Activated CD8-positive, alpha-beta T cell treated with anti-CD3 and anti-CD28 coated beads, Interleukin-2, amount 10 ng/mL, durations not matched to agents 7 days and 5 days (primary cell): ENCODE measurements at places on chromosomes 7 and 10.

- no peak for DNase-seq
- H3K27ac ChIP-seq: no peak overlapping the region
- peaks cover 3% of the 10 kb centered on the region for H3K27me3 ChIP-seq
- no peaks in the 10 kb centered on the region for H3K4me1 ChIP-seq
- H3K4me3 ChIP-seq: no peak overlapping the region
These were observed 31.1 kb upstream of the SNX13 start for GRCh38 chr7:17971411-17971810.

GRCh38 chr10:3834947-3835346 is 49.9 kb upstream of the KLF6 start:
- no peak overlapping the region for H3K27ac ChIP-seq
- no peak for DNase-seq
- H3K4me3 ChIP-seq: no peak overlapping the region
- no peaks in the 10 kb centered on the region for H3K27me3 ChIP-seq
- H3K4me1 ChIP-seq: peaks cover 50% of the 10 kb centered on the region

DNA sequence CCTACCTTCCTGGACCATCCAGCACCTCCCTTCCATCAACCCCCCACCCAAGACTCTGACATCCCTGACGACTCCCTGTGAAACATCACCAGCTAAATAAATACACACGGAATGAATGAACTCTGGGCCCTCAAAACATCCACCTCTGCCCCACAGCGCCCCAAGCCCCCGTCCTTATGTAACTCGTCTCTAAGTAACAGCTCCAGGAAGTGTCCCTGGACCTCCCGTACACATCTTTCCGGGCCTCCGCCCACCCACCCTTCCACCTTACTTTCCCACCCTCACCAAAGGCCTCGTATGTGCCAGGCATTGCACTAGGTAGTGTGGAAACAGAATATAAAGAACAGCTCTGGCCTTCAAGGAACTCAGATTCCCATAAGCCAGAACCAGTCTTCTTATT is 27.7 kb upstream of the SLIT1 start:
- peaks cover 5% of the 10 kb centered on the region for H3K36me3 ChIP-seq
- no peak overlapping the region for H3K4me3 ChIP-seq
- H3K27me3 ChIP-seq: no peaks in the 10 kb centered on the region
- DNase-seq: no peak
- peaks cover 15% of the 10 kb centered on the region for H3K4me1 ChIP-seq
- no peak overlapping the region for H3K27ac ChIP-seq

GRCh38 chr10:112988839-112989406 is 38.9 kb downstream of the TCF7L2 start:
- H3K36me3 ChIP-seq: no peaks in the 10 kb centered on the region
- H3K27me3 ChIP-seq: peaks cover 58% of the 10 kb centered on the region
- no peak overlapping the region for H3K27ac ChIP-seq
- peaks cover 11% of the 10 kb centered on the region for H3K4me1 ChIP-seq
- no peak for DNase-seq

DNA sequence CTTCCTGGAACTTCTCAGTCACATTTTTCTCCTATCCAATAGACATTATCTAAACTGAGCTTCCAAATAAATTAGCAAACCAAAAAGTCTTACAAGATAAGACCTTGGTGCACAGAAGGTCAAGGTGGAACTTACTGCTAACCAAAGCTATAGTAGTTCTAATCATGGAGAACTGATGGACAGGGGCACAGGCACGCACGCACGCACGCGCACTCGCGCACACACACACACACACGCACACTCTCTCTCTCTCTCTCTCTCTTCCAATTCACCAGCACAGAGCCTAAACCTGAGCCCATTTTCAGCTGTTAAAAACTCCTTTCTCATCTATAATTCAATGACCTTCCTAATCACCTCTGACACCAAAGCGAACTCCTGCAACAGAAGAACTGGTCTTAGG is 7.5 kb downstream of the FGFR2 start:
- H3K36me3 ChIP-seq: no peaks in the 10 kb centered on the region
- no peak for DNase-seq
- H3K27me3 ChIP-seq: peaks cover 12% of the 10 kb centered on the region
- no peak overlapping the region for H3K27ac ChIP-seq

DNA sequence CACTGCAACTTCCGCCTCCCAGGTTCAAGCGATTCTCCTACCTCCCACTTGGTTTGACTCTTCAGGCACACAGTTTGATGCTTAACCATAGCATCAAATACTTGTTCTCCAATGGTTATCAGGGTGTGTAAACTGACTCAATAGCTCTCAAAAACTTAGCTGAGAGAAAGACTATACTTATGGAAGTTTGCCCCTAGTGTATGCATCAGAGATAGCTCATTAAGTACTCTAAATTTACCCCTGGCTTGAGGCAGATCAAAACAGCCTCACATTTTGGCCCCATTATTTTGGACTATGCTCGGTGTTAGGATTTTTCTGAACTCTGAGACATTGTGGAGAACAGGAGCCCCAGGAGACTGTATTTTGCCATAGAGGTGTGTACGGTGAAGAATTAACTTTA is 40.8 kb upstream of the SLC35B4 start:
- H3K36me3 ChIP-seq: no peaks in the 10 kb centered on the region
- no peaks in the 10 kb centered on the region for H3K27me3 ChIP-seq
- H3K4me1 ChIP-seq: no peaks in the 10 kb centered on the region
- no peak overlapping the region for H3K27ac ChIP-seq

DNA sequence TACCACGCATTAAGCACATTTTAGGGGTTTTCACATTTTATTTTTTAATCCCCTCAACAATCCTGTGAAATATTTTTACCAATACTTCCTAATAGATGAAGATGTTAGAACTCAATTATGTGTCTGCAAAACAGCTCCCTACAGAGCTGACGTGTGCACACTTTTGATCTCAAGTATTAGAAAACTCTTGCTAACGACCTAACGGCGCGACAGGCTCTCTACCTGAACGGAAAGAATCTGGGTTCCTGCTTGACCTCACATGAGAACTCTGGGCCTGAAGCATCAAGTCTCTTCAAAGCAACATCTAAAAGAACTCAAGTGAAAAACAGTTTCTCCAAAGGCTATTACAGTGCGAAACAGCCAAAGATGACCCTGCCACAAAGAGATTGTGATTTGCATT is 113.9 kb downstream of the DOCK4 start:
- H3K27ac ChIP-seq: no peak overlapping the region
- H3K4me1 ChIP-seq: no peaks in the 10 kb centered on the region
- H3K36me3 ChIP-seq: no peaks in the 10 kb centered on the region

DNA sequence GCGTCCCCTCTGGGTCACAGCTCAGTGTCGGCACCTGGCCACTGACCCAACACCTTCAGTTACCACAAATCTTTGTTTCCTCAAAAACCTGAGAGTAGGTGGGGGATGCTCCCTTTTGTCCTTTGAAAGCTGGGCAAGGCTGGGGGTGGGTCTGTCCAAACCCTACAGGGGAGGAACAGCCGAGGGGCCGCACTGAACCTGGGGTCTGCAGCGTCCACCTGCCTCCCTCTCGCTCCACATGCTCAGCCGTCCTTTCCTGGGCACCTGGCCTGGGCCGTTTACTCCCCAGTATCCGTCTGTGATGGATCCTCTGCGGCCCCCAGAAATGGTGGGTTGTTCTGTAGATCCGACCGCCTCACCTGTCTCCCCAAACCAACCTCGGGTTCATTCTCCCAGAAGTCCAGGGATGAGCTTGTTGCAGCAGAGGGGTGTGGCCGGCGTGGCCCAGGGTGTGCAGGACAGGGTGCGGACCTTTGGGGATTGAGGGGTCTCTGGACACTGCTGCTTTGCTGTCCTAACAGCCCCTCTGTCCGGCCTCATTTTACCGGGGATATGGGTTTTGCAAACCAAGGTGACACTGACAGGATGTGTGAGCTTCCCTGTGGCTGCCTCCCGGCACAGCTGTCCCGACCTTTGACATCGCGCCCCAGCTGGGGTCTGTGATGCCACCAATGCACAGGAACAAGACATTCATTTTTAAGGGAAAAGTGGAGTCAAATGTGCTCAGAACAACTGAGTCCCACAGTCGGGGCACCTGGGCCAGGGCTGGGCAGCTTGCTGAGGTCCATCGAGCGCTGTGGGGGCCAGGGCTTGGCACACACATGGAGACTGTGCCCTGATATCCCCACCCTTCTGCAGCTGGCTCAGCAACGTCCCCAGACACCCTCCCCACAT is 115.9 kb downstream of the VIPR2 start:
- H3K4me3 ChIP-seq: no peak overlapping the region
- H3K36me3 ChIP-seq: no peaks in the 10 kb centered on the region
- no peak for DNase-seq
